Activated naive CD4-positive, alpha-beta T cell treated with anti-CD3 and anti-CD28 coated beads for 36 hours (primary cell): ENCODE measurements at places on chromosomes 16 and 17. TPM values are rescaled to one million over a fixed set of nuclear protein-coding genes. Genes with fewer than 3 reads are reported as not detected.

FBXL16 gene
- total RNA-seq = 3.7 TPM

SRCIN1 gene
- total RNA-seq = 0.94 TPM

GRB7 gene
- total RNA-seq = 2.1 TPM

PRR29 gene
- 0.21 TPM for total RNA-seq

CPHXL2 gene
- not detected for total RNA-seq

CCL8 gene
- total RNA-seq = not detected

ALDH3A1 gene
- not detected for total RNA-seq

FBXW10B gene
- 0.38 TPM for total RNA-seq

FOXO3B gene
- total RNA-seq = 2.2 TPM

- no peak for DNase-seq
These were observed 97.5 kb downstream of the OR1D5 start for GRCh38 chr17:2965621-2966595.

GRCh38 chr16:3654249-3654991 lies at the start of gene DNASE1:
TSS of gene DNASE1 (plus strand) at chr16:3654691. CDS start at chr16:3655374, 683 bp downstream.
- DNase-seq = peak; percentile 74

DNA sequence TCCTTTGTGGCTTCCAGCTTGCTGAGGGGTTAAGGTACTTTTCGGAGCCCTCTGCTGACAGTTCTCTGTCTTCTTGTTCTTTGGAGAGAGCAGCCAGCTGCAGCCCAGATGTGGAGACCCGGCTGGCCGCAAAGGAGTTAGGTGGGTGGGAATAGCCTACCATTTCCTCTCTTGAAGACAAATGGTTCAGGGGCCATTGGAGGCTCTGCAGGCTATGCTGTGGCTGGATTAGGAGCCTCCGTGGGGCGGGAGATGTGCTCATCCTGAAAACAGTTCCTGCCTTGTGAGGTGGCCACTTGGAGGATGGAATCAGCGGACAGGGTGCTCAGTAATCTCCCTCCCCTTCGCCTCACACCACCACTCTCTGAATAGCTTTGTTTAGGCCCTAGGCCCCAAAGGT lies 30.3 kb downstream of the MEOX1 start:
- no peak for DNase-seq

GRCh38 chr16:28880589-28880915 lies 2.3 kb downstream of the ATP2A1 start:
- no peak for DNase-seq

DNA sequence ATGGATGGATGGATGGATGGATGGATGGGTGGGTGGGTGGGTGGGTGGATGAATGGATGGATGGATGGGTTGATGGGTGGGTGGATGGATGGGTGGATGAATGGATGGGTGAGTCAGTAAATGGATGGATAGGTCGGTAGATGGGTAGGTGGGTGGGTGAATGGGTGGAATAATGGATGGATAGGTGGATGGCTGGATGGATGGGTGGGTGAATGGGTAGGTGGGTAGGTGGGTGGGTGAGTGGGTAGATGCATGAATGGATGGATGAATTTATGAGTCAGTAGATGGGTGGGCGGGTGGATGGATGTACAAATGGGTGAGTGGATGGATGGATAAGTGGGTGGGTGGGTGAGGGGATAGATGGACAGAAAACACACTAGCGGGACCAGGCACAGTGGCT lies 4.9 kb downstream of the ZG16B start:
- DNase-seq = no peak

DNA sequence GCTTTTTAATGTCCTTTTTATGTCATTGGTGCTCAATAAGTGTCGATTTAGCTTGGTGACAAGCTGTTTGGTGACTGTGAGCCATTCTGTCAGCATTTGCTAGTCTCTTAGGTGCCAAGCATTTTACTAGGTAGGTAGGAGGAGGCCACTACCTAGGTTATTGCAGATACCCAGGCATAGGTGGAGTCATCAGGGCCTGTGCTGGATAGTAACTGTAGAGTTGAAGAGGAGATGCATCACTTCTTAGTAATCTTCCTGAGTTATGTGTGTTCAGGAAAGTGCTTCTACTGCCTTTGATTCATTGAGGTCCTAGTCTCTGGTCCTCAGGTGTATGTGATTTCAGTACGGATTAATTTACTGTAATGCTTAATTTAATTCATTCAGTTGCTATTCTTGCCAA lies 17.7 kb downstream of the USP10 start:
- DNase-seq = no peak

GRCh38 chr16:80887062-80887461 lies 82.7 kb upstream of the CDYL2 start:
- no peak for DNase-seq

- DNase-seq = no peak
These were observed 903.1 kb upstream of the SOX9 start for GRCh38 chr17:71217769-71218168.

DNA sequence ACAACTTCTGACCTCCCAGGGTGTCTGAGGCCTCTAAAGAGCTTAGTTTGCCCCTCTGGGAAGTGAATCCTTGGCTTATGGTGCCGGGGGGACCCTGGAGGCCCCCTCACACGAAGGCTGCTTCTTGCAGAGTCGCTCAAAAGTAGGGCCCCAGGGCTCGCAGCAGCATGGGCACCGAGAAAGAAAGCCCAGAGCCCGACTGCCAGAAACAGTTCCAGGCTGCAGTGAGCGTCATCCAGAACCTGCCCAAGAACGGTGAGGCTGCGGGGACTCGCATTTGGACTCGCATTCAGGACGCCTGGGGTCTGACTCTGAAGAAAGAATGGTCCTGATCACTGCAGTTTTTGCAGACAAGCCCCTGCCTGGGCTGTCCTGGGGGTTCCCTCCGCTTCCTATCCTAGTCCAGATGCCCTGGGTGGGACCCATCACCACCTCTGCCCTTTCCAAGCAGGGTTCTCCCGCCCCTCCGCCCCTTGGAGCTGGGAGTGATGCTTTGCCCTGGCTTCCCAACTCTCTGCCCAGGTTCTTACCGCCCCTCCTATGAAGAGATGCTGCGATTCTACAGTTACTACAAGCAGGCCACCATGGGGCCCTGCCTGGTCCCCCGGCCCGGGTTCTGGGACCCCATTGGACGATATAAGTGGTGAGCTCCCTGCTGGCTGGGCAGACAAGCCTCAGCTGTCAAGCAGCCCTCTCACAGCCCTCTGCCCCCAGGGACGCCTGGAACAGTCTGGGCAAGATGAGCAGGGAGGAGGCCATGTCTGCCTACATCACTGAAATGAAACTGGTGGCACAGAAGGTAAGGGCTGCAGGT lies 698 bp downstream of the ACBD4 start:
- DNase-seq = no peak

- DNase-seq = peak; percentile 35
These were observed 63.9 kb upstream of the DNAJA2 start for GRCh38 chr16:47037396-47037745.

GRCh38 chr17:49872754-49873377 lies 25.0 kb upstream of the TAC4 start:
- DNase-seq = peak; percentile 35

DNA sequence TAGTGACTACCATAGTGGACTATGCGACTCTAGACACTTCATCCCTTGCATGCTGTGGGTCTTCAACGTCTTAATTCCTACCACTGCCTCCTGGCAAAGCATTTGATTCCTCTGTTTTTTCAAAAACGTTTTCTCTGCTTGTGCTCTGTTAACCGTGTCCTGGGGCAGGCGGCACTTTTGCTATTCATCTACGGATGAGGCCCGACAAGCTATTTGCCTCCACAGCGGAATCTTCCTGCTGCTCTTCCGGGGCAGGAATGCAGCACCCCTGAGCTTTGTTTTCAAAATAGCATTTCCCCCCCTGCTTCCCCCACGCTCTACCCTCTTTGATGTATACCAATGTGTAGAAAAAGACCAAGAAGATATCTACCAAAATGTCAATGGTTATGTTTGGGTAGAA lies 39.8 kb upstream of the METTL16 start:
- DNase-seq = no peak

GRCh38 chr17:45973946-45974859 lies 24.8 kb upstream of the STH start:
- DNase-seq = no peak

GRCh38 chr16:51119556-51119955 lies 31.5 kb downstream of the SALL1 start:
- no peak for DNase-seq
